Muscle of leg (tissue), 16 donors: ENCODE measurements at places on chromosomes 11 and 22.

GRCh38 chr22:29780748-29781676 is 13.8 kb downstream of the UQCR10 start:
- peak; percentile 37 for DNase-seq

- no peak for DNase-seq
Measured at GRCh38 chr11:110438017-110438416, 8.3 kb downstream of the FDX1 start.

DNA sequence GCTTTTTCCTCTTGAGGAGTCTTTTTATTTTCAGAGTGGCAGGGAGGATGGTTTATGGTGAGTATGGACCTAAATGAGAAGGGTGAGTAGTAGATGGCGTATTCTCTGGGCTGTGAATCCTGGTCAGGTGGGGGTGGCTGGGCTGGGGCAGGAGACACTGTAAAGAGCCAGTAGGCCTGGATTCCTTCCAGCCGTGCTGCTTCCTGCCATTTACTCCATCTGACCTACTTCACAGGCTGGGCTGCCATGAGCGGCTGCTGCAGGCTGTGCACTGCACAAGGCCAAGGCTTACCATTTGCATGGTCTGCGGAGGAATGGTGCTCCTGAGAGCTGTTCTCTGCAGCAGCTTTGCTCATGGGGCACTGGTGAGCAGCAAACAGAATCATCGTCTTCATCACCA is 297.6 kb downstream of the KIRREL3 start:
- DNase-seq, result peak; percentile 40

GRCh38 chr11:70073871-70074371 is 4.2 kb upstream of the ANO1 start:
- DNase-seq, result peak; percentile 81

GRCh38 chr11:47711816-47712215 is 3.4 kb downstream of the AGBL2 start:
- no peak for DNase-seq
